ENCODE measurements at places on chromosomes 1 and 21.
A peak's percentile ranks its signal among the peaks of the same experiment; 100 is the strongest.

GRCh38 chr1:110021285-110021684 is 13.1 kb upstream of the STRIP1 start:
- no peak for DNase-seq

GRCh38 chr21:45356251-45356650 is 48.7 kb upstream of the COL18A1 start:
- DNase-seq = no peak

DNA sequence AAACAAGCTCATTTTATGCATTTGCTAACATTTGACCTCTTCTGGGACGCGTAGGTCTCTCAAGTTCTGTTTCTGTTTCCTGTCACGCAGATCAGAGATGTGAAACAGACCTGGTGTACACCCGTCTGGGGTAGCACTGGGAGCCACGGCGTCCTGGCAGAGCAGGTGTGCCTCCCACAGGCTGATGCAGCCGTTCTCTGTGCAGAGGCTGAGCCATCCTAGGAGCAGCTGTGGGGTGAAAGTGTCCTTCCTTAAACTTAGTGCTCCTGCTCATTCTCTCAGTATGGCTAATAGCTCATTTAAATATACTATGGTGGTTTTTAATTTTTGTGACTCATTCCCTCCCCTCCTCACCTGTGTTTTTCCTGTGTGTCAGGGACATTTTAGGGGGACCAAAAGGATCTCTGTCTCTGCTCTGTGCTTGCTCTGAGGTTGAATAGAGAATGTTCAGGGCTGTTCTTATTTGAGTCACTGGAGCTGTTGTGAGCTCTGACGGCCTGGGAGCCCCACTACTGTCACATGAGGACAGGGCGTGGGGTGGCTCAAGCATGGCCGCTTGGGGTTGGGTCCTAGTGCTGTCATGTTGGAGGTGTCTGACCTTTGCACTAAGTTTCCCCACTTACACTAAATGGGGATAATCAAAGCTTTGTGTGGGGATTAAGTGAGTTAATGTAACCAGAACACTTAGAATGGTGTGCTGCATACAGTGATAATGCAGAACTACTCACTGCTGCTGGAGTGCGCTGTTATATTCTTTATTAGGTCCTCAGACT is 43.0 kb downstream of the GALNT2 start:
- DNase-seq = no peak

GRCh38 chr21:33441489-33442477 is 38.0 kb downstream of the TMEM50B start:
- peak; percentile 71 for DNase-seq

DNA sequence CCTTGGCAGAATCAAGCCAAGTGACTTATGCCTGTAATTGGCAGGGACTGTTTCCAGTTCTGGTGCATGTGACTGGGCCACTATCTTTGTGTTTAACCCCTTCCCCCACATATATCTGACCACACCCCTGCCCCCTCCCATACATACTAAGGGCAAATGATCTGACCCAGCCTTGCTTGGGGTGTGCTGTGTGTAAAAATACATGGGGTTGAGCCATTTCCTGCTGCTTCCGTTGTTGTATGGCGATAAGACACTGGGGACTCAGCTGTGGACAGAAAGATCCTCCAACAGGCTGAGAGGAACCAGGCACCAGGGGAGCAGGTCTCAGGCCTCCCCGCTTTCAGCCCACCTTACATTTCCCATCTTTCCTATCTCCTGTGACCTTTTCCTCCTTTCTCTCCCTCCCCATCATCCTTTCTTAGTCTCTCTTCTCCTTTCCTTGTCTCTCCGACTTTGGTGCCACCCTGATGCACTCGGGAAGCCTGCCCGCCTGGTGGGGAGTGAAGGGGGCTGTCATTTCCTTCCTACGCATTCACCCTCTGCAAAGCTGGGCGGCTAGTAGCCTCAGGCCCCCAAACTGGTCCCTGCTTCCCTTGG is 39.7 kb downstream of the TMCC2 start:
- no peak for DNase-seq

DNA sequence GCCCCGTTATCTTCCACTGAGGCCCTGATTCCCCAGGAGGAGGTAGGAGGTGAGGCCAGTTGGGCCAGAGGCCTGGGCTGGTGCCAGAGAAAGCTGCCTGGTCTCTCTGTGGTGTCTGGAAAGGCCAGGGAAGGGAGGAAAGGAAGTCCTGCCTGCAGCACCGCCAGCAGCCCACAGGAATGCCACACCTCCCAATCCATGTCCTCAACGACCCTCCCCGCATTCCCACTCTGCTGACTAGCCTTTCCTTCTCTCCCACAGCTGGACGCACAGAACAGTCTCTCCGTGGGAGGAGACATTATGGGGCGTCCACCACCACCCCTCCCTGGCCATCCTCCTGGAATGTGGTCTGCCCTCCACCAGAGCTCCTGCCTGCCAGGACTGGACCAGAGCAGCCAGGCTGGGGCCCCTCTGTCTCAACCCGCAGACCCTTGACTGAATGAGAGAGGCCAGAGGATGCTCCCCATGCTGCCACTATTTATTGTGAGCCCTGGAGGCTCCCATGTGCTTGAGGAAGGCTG is 18.0 kb downstream of the CSF1 start:
- DNase-seq = peak; percentile 67

DNA sequence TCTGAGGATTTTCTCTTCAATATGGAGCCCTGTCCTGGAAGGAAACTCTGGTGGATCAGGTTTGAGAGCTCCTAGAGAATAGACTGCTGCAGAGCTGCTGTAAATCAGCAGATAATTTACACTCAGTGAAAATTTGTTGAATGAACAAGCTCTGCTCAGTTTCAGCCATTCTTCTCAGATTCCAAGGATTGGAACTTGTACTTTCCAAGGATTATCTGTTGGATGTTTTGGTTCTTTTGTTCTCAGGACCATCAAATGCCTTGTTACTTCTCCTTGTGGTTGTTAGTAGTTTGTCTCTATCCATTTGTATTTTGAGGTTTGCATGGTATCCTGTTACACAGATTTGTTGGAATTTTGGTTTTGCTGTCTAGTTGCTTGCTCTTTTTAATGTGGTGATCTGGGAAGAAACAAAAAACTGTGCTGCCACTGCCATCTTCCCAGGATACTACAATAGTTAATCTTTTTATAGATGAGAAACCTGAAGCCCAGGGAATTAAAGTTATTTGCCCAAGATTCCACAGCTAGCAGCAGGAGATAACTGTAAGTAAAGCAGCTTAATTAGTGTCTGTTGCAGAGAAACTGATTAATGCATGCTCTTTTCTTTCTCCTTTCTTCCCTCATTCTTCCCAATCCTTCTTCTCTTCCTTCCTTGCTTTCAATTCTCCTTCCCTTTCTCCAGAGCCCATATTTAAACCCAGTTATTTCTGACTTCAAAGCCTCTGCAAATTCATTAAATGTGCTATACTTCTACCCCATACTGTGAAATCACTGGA is 21.7 kb upstream of the KIFAP3 start:
- DNase-seq = no peak

DNA sequence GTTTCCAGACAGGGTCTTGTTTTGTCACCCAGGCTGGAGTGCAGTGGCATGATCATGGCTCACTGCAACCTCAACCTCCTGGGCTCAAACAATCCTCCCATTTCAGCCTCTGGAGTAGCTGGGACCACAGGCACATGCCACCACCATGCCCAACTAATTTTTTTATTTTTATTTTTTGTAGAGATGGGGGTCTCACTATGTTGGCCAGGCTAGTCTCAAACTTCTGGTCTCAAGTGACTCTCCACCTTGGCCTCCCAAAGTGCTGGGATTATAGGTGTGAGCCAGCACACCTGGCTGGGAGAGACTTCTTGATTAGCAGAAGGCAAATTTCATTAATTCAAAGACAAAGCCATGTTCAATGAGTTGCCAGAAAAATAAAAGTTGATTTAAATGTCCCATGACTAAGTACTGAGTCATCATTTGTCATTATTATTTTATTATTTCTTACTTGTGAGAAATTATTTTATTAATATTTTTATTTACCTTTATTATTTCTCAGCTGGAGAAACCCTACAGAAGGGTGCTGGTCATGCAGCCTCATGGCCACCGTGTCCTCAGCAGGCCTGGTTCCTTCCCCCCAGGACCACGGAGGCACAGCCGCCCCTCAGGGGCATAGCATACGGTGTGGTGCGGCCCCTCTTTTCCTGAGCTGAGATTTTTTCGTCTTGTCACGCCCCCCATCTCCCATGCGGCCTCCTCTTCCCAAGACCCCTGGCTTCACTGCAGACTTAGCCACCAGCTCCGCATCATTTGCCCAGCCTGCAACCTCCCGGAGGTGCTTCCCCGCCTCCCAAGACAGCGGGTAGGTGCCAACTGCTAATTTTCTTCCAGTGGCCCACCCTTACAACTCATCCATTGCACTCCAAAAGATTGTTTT is 55.3 kb upstream of the SIM2 start:
- DNase-seq = no peak

DNA sequence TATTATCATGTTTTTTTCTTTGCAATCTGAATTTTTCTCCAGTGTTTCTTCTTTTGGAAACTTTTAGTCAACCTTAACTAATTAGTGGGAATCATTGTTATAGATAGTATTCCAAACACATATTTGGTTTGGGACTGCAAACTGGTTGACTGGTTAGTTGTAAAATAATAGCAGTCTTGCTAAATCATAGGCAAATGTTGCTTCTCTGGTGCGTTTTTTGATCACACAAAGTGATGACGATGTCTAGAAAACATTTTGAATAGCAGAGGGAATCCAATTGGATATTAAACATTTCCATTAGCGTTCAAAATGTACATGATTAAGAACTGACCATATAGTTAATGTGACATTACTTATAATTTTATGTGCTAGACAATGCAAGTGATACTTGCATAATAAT is 4.5 kb downstream of the DNAJB4 start:
- DNase-seq = no peak

Data from femur (tissue), 1 donor.